ENCODE measurements at places on chromosomes 5 and 9. TPM values are rescaled to one million over a fixed set of nuclear protein-coding genes. Genes with fewer than 3 reads are reported as not detected.

The INSL6 gene
- total RNA-seq: not detected

The IL3 gene
- not detected for total RNA-seq

The SOHLH1 gene
- total RNA-seq: not detected

The PRELID2 gene
- 8.9 TPM for total RNA-seq

The STPG3 gene
- not detected for total RNA-seq

The TAS2R1 gene
- total RNA-seq: not detected

The KIAA0825 gene
- total RNA-seq: 2.3 TPM

The CCL28 gene
- total RNA-seq: not detected

The PAEP gene
- not detected for total RNA-seq
